DMS53 (cell line): ENCODE measurements at places on chromosomes 6 and 20.
A peak's percentile ranks its signal among the peaks of the same experiment; 100 is the strongest.

DNA sequence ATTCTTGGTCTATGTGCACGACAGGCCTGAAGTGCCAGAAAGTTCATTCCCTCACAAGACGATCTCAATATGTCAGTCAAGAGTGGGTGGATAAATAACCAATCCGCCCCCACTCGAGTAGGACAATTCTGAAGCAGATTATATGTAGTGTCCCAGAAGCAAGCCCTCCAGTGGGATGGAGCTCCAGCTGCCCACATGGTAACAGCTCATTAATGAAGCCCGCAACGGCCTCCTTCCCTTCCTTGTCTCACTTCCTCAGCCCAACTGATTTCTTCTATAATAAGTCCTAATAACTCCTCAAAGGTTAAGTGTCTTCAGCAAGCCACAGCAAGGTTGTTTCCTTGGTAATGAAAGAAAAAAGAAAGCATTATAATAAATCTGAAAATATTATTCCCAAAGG is 82.1 kb upstream of the F13A1 start:
- no peak for DNase-seq

GRCh38 chr6:2872423-2873358 is 30.4 kb downstream of the SERPINB9 start:
- no peak for DNase-seq

DNA sequence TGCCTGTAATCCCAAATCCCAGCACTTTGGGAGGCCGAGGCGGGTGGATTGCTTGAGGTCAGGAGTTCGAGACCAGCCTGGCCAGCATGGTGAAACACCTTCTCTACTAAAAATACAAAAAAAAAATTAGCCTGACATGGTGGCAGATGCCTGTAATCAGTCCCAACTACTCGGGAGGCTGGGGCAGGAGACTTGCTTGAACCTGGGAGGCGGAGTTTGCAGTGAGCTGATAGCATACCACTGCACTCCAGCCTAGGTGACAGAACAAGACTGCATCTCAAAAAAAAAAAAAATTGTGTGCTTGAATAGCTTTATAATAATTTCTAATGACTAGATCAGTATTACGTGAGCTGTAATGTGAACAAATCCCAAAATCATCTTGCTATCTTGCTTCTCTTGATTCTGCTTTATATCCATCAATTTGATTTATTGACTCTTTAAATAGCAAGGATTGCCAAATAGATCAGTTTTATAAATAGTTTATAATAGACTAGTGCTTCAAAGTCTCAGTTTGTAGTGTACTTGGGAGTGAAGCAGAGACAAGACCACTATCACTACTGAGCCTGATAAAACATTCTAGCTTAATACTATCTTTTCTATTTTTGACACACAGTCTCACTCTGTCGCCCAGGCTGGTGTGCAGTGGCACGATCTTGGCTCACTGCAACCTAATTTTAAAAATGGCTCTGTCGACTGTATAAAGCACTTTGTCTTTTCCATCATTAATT is 7.1 kb downstream of the AMD1 start:
- DNase-seq: no peak

DNA sequence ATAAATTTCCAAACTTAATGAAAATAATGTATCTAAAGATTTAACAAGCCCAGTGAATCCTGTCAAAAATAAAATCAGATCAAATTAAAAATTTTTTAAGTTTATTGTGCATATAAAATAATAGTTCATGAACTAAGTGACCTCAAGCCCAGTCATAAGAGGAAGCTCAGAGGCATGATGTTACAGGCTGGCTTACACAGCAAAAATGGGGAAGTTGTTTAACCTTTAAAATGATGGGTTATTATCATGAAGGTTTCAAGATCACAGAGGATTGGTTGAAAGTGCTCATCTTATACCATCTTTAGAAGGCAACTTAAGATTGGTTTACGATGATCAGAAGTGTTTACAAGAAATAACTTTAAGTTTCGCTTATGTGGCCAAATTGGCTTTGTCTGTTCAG is 102.5 kb downstream of the PAK5 start:
- no peak for DNase-seq

GRCh38 chr20:63850689-63851547 is 10.4 kb upstream of the ABHD16B start:
- DNase-seq: no peak

- peak; percentile 67 for DNase-seq
Measured at GRCh38 chr6:92777146-92777740, 642.1 kb downstream of the EPHA7 start.

GRCh38 chr6:13226071-13226470 is 102.3 kb downstream of the TBC1D7 start:
- DNase-seq: no peak

DNA sequence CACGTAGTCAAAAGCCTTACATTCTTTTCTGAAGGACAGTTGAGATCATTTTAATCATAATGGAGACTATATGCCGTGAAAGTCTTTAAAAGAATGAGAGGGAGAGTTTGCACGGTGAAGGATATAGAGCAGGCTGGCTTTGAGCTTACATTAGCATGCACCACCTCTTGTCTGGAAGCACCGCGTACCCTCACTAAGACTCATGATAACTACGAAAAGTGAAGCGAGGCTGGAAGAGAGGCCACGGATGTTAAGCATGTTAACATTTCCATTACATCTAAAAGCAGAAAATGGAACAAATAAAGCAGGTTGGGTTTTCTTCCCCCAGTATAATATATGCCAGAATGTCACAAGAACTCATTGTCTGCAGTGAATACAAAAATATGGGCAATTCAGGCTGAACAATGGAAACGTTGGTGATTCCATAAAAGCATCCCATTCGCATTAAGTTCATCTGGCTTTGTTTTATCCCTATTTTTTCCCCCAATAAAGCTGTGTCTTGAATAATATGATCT is 40.6 kb upstream of the NKX2-2 start:
- no peak for DNase-seq

GRCh38 chr6:14965424-14966075 is 280.3 kb upstream of the JARID2 start:
- no peak for DNase-seq

GRCh38 chr6:2868637-2869036 is 27.0 kb upstream of the SERPINB1 start:
- DNase-seq: no peak

DNA sequence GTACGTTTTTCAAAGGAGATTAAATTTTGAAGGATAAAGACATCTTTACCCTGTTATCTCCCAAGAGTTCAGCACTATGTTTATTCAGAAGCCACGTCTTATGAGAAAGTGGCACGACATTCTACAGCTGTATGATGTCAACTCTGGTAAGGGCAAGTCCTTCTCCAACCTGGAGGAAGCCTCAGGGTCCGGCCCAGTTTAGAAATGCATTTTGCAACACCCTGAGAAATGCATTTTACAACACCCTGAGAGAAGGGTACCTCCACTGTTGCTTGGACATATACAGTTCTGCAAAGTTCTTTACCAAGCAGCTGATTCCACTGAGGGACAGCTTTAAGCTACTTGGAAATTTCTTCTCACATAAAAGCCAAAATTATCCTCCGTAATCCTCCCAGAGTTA is 17.5 kb downstream of the NAPB start:
- no peak for DNase-seq

GRCh38 chr6:149250951-149251350 is 66.6 kb upstream of the TAB2 start:
- peak; percentile 5 for DNase-seq

GRCh38 chr6:143009851-143010250 is 50.8 kb upstream of the AIG1 start:
- no peak for DNase-seq

GRCh38 chr20:4637081-4637797 is 84.5 kb upstream of the PRND start:
- DNase-seq: peak; percentile 8

DNA sequence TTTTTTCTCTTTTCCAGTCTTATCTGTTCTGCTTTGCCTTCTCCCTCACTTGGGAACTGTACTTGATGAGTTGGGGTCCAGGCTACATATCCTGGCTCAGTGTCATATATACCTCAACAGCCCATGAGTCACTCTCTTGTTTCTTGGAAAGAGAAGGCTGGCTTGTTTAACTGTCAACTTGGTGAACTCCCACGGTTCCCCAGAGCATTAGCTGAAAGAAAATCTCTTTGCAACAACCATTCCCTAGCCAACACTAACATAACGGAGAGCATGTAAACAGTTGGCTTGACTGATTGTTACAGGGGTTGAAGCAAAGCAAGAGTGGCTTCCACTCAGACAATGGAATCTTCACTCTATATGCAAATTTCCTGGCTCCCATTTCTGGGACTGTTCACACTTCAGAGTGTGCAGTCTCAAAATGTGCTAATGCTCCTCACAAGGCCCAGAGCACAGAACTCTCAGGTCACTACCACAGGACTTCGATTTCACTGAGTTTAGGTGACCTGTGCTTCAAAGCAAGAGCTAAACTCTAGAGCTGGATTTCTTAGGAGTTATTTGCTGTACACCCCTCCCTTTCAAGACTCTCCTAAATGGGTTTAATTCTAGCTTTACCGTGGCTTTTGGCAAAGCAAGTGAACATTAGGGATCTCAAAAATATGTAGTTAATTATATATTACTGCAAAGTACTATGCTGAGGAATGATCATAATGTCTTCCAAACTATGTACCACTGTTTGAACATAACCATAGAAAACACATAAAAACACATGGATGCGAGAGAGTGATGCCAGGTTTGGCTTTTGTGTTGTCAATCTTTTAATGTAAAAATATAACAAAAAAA is 609.8 kb downstream of the RFPL4B start:
- DNase-seq: no peak

DNA sequence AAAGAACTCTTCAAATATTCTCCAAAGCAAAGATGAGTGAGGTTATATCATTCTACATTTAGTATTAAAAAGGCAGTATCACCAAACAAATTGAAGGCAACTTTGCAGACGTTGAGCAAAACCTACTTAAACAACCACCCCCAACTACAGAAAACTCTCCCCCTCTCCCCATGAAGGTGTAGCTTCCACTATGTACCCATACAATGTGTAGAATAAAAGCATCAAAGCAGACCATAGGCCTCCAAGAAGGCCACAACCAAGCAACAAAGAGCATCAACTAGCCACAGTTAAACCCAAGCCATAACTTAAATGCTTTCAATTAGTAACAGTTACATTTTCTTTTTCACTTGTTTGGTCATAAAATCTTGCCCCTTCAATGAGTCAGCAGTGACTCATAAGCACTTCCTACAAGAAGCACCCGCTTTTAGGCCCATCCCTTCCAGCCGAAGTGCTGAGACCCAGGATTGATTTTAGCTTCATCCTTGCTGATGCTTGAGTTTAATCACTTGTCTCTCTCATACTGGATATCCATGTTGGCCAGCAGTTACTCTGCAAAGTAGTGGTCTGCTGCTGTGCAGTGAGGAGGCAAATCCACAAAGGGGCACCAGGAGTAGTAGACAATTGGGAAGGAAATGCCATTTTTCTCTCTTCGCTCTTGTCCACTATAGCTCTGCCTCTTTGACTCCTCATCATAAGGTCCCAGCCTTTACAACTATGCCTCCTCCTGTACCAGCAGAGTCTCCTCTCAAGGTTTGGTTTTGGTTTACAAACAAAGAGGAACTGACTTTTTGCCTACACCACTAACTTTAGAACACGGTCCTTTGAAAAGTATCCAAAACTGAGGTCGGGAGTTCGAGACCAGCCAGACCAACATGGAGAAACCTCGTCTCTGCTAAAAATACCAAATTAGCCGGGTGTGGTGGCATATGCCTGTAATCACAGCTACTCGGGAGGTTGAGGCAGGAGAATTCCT is 8.4 kb upstream of the NUP153 start:
- DNase-seq: peak; percentile 17

DNA sequence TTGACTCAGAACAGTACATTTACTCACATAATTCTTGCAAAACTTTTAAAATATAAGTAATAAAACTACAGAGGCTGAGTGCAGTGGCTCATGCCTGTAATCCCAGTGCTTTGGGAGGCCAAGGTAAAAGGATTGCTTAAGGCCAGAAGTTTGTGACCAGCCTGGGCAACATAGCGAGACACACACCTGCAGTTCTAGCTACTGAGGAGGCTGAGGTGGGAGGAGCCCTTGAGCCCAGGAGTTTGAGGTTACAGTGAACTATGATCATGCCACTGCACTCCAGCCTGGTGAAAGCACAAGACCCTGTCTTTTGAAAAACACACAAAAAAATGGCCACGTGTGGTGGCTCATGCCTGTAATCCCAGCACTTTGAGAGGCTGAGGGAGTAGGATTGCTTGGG is 21.8 kb upstream of the MYO6 start:
- DNase-seq: no peak

DNA sequence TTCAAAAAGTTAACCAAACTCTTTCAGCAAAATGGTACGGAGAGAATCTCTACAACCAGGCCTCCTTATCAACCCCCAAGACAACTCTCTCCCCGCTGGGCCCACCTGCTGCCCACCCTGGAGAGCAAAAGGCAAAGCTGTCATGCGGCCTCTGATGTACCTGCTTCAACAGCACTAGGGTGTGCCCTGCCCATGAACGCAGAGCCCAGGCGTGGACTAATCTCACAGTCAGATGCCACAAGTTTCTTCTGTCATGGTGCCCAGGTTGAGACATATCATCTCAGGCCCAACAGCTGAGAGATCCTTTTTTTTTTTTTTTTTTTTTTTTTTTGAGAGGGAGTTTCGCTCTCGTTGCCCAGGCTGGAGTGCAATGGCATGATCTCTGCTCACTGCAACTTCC is 26.3 kb downstream of the SLC2A4RG start:
- no peak for DNase-seq

GRCh38 chr20:24235296-24236175 is 233.9 kb upstream of the SYNDIG1 start:
- no peak for DNase-seq

- no peak for DNase-seq
Measured at GRCh38 chr6:95614094-95614493, 36.8 kb downstream of the MANEA start.

DNA sequence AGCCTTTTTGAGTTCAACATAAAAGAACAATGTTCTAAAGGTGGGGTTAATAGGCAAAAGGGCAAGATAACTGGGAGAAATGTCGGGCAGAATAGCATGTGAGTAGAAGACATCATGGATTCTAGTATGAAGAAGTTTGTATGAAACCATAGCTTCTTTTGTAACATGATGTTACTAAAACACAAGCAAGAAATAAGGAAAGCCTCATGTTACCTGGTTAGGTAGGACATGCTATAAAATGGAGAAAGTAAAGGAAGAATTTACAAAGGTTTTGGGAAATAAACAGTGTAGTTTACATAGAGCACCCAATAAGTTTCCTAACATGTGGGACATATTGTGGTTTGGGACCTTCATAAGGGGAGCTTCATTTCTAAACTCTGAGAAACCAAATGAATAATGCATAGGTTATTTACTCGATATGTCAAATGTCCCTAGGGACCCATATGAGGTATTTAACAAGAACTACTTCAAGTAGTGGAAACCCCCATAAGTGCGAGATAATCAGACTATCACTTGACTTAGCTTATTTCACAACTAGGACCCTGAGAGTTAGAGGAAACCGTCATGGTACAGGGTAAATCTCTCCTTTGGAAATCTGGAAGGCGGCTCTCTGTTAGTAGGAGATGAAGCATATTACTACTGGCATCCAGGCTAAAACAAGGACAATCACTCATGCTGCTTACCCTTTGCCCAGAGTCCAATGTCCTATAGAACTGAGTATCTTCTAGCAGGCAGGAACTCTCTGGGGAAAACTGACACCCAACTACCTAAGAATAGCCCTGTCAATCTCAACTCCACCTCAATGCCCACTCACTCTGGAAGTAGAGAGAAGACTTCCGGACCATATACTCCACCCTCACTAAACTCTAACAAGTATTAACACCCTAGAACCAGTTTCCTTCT is 57.5 kb downstream of the ILRUN start:
- no peak for DNase-seq
